ENCODE measurements at places on chromosomes 1 and 21.

DNA sequence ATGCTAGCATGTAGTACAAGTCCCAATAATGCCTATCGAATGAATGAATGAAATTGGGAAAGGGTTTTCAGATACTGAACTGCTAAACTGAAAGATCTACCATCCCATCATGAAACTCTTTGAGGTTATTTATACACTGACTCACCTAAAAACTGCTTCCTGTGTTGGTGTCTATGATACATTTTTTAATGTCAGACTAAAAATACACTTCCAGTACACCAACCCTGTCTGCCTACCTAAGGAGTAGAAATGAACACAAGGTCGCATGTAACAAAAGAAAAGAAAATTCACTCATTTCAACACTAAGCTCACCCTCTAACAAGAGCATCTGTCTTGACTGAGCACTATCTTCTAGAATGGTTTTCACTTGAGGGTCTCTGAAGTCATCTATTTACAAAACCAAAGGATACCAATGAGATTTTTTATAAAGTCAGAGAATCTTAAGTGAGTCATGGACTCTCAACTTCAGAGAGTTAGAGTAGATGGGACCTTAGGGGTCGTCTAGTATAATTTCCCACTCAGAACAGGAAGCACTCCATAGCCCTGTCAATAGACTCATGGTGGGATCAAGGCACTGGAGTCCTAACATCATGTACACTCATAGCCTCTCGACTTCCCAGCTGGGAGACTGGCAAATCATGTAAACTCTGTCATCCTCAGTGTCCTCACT, 53.4 kb downstream of the WLS start:
- no peak for DNase-seq

GRCh38 chr21:37532868-37533780, 166.6 kb downstream of the DYRK1A start:
- no peak for DNase-seq

DNA sequence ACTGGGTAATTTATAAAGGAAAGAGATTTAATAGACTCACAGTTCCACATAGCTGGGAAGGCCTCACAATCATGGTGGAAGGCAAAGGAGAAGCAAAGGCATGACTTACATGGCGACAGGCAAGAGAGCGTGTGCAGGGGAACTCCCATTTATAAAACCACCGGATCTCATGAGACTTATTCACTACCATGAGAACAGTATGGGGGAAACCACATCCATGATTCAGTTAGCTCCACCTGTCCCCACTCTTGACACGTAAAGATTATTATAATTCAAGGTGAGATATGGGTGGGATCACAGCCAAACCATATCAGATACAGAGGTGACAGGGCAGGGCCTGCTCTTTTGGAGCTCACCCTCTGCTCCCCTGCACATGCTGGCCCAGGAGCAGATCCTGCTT, 31.4 kb upstream of the TMEM61 start:
- DNase-seq = no peak

DNA sequence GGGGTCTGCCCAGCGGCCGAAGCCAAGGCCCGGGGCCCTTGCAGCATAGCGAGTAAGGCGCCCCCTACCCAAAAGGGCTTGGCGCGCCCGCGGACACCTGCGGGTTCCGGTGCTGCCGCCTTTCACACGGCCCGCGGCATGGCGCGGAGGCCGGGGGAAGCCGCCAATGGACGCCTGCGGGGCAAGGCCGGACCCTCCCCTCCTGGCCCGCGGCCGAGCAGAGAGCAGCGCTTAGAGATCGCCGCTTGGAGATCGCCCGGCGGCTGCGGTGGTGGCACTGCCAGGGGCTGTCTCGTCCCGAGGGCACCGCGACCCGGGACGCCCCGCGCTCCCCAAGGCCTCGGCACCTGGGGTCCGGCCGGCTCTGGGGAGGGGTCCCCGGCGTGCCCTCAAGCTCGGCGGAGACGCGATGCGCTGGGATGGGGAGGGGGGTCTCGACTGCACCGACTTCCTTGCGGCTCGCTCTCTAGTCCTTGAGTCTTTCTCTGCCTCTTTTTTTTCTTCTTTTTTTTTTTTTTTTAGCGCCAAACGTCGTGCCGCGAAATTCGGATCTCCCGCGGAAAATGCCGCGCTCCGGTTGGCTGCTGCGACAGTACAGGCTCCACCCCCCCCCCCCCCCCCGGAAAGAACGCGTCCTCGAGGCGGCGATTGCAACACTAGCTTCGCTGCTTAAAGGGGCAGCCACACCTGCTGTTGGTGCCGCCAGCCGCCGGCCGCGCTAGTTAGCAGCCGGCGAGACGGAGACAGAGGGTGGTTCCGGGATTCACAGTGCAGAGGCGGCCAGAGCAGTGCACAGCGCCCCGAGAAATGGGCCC, at the start of gene E2F2:
Gene E2F2, minus strand, starts transcription at position 487 of the 815 bp plus-strand sequence. Its CDS starts 440 bp downstream, at position 47.
- peak; percentile 90 for DNase-seq

- no peak for DNase-seq
These were observed 102.8 kb downstream of the ETS2 start for GRCh38 chr21:38908537-38908936.

- peak; percentile 10 for DNase-seq
These were observed 639 bp upstream of the IPO9 start for GRCh38 chr1:201828217-201828819.

GRCh38 chr1:53276153-53276901, 38.0 kb upstream of the MAGOH start:
- DNase-seq = no peak

DNA sequence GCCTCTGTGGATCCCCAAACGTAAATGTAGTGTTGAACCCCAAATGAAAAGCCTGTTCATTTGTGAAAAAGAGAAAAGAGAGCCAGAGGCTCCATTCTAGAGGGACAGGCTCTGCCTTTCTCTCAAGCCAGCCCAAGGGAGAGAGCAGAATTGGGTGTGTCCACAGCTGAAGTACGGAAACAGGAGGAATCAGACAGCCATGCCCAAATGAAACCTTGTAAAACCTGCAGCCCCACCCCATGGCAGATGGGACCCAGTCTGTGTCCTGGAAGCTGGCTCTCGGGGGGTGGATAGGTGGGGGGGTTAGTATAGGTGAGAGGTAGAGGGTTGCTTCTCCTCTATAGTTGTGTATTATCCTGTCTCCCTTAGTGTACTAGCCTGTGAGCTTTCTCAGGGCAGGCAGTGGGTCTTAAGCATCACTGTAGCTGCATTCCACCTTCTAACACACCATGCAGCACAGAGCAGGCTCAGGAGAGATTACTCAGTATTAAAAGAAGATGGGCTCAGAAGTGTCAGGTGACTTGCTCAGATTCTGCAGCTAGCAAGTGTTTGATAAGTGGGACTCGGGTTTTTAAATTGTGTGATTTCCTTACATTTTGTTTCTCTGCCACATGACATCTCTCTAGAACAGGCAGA, 67.4 kb upstream of the SIPA1L2 start:
- DNase-seq = no peak

- DNase-seq = peak; percentile 26
These were observed 58.0 kb downstream of the LEPR start for GRCh38 chr1:65478379-65479026.

DNA sequence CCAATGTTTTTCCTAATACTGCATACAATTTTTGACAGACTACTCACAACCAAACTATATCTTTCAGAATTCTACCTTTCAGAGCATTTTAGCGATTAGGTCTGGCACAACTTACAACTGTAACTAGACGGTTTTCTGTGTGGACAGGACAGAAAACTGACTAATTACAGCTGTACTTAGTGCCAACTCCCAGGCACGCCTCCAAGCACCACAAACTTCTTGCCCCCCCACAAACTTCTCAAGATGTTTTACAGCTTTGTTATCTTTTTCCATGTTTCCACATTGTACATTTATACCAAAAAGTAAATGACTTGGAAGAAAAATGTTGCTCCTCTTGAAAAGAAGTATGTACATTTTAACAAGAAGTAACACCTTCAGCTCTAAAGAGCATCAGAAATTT, 13.8 kb downstream of the LYST start:
- no peak for DNase-seq

DNA sequence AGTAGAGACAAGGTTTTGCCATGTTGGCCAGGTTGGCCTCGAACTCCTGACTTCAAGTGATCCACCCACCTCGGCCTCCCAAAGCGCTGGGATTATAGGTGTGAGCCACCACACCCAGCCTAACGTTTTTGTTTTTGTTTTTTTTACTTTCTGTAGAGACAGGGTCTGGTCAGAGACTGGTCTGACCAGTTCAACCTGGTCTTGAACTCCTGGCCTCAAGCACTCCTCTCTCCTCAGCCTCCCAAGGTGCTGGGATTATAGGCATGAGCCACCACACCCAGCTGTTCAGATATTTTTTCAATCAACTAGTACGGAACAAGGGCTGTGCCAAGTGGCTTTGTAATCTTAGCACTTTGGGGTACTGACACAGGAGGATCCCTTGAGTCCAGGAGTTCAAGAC, 209.5 kb downstream of the RERE start:
- DNase-seq = no peak

DNA sequence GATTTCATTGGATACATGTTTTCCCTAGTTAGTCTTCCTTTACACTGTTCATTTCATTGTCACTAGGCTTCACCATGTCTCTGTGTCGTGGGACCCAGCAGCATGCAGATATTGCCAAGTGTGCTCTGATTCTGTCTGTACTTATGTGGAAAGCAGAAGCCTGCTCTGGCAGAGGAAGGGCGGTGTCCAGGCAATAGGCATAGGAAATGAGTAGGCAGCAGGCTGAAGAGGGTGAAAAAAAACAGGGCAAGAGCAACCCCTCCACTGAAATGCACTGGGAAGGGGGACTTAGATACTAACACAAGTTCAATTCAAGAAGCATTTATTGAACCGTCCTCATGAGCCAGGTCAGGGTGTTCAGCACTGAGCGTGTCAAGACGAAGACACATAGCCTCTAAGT, 85.2 kb upstream of the VAV3 start:
- DNase-seq = no peak

DNA sequence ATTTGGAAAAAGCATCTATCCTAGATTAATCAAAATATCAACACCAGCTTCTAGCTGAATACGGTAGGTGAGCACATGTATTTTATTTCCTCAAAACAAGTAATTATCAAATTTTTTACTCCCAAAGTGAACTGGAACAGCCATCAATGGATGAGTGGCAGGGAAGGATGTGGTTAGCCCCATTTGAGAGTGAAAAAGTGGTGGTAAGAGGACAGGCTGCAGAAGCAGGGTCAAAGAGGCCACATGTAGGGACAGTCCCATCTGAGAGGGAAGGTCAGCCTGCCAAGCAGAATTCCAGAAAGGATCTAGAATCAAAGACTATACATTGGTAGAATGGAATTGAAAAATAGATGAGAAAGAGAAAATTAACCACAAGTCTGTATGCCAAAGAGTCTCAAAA, 163.8 kb downstream of the SMYD3 start:
- DNase-seq = no peak

- DNase-seq = no peak
These were observed 140.8 kb downstream of the KAZN start for GRCh38 chr1:14739082-14739832.

GRCh38 chr1:78291418-78291817, 199.4 kb upstream of the PTGFR start:
- no peak for DNase-seq
